SK-MEL-5 (cell line): ENCODE measurements at places on chromosomes 6 and 20. TPM values are rescaled to one million over a fixed set of nuclear protein-coding genes. Genes with fewer than 3 reads are reported as not detected.

LST1 gene
- not detected in 2 replicates for total RNA-seq

- DNase-seq = peak; percentile 70
Observed at GRCh38 chr6:148304976-148305375, 37.7 kb upstream of the SASH1 start.

DNA sequence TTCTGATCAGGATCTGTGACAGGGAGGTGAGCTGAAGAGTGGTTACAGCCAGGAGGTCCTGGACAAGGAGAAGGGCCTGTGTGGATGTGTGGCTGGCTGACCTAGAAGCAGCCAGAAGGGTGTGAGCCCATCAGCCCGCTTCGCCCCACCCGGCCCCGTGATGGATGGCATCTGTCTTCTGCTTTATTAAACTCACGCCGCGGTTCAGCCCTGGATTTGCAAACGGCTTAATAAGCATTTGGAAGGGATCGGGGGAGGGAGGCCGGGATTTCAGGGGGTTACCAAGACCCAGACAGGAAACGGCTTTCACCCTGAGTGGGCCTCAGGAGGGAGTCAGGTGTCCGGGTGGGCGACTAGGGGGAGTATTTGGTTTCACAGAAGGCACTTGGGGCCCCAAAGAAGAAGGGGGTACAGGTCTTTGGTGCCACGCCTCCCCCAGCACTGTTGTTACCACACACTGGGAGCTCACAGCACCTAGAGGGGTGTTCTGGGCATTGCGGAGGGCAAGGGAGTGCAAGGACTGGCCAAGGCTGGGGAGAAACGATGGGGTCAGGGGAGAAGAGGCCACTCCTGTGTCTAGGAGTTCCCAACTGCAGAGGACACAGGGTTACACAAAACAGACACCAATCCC, 53.8 kb upstream of the FOXP4 start:
- DNase-seq = no peak

AIF1 gene
- not detected in 2 replicates for total RNA-seq
